Activated effector memory CD4-positive, alpha-beta T cell treated with Interleukin-2 at 50 U/mL for 16 hours (primary cell): ENCODE measurements at places on chromosomes 1 and 21.

DNA sequence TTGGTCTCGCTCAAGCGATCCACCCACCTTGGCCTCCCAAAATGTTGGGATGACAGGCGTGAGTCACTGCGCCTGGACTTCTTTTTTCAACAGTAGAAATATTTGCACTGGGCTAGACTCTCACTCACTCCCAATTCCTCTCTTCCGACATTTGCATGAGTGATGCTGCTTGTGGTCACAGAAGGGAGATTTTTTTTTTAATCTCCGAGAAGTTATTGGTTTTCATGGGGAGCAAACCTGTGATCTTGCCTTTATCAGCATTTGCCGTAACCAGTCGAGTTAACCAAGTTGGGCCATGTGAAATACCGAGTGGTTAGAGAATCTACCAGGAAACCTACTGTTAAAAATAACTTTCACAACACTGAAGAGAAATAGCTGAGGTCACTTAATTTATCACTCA is 21.1 kb downstream of the ERG start:
- DNase-seq, result no peak

- DNase-seq, result no peak
These were observed 319.6 kb downstream of the FAM72C start for GRCh38 chr1:143652187-143652586.

DNA sequence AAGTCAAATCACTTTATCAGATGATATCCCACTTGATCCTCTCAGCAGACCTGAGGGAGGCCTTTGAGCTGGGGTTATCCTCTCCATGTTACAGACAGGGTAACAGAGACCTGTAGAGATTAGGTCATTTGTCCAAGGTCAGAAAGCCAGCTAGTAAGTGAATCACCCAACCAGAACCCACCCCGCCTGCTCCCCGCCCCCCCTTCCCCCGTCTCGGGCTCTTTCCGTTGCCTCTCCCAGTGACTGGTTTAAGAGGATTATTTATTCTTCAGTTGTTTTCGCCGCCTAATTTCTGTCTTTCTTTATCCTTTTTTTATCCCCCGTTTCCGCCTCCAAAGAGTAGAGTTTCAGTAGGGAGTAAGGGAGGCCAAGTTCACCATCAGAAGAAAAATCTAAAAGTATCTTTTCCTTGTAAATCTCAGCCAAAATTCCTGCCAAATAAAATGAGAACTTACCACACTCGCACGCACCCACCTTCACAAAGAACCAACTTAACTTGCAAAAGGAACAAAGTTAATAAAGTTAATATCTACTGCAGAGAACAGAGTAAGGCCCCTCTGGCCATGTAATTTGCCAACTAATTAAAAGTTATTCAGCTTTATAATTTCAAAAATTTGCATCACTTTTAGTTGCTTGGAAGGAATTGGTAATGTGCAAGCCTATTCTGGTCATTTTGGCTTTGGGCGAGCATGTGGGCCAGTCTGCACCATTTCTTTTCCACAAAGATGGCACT is 76.8 kb upstream of the TRABD2B start:
- DNase-seq, result no peak

- DNase-seq, result no peak
These were observed 8.4 kb upstream of the PRMT2 start for GRCh38 chr21:46626975-46627501.

- no peak for DNase-seq
These were observed 128.4 kb upstream of the USP25 start for GRCh38 chr21:15601390-15601789.

DNA sequence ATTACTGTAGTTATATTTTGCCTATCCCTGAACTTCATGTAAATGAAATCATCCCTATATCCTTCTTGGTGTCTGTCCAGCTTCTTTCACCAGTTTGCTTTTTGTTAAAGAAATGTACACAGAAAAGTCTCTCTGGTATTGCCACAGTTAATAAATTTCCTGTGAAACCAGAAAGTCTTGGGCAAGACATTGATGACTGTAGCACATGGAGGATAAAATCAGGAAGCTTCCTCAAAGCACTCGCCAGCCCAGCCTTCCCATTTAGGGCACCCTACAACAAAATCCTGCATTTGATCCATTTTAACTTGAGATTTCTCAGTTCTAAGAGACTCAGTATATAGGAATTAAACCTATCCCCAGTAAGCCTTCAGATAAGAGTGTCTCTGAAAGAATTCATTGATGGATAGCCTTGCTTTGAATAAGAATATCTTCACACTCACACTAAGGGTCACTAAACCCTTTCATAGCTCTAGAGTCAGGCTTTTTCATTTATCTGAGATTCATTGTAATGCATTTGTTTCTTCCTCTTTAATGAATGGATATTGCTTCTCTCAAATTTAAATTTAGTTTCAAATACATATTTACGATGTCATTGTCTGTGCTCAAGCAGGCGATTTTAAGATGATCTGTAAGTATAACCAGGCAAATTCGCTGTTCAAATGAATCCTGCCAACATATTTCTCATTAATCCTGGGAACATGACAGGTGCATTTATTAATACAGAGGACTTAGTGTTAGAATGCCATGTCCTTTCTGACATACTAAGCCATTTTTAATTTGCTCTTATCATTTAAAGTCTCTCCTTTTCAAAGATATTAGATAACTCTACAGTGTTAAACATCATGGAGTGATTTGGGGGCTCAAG is 153.1 kb downstream of the GRIK1 start:
- DNase-seq, result no peak

DNA sequence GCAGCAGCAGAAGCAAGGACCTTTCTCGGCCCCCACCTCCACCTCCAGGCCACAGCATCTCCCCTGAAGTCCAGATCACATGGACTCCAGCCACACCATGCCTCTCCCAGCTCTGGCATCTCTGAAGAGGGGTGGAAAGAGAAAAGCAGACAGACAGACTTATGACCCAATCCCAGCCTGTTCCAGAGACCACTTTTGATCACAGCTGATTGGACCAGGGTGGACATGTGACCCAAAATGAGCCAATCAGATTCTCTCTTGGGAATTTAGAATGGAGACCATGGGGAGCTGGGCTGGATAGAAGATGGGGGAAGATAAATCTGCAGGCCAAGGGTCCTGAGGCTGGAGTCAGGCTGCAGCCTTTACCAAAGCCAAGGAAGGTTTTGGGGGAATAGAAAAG is 16.4 kb downstream of the HTR1D start:
- DNase-seq, result no peak

- no peak for DNase-seq
These were observed 29.4 kb downstream of the SPATA17 start for GRCh38 chr1:217660353-217661062.

DNA sequence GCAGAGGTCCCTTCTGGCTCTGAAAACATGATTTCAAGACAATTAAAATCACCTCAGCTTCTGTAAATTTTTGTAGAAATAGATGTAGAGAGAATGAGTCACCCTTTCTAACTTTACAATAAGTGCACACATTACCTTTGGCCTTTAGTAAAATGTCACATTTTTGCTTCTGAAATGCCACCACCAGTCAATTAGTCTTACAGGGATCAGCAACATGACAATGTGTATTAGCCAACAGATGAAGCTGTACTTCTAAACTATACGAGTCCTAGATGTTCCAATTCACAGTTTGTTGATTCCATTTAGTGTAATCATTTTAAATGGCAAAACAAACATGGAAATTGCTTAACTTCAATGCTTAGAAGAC is 23.1 kb downstream of the C21orf91 start:
- no peak for DNase-seq

GRCh38 chr1:199759268-199759730 is 268.2 kb upstream of the NR5A2 start:
- DNase-seq, result no peak

DNA sequence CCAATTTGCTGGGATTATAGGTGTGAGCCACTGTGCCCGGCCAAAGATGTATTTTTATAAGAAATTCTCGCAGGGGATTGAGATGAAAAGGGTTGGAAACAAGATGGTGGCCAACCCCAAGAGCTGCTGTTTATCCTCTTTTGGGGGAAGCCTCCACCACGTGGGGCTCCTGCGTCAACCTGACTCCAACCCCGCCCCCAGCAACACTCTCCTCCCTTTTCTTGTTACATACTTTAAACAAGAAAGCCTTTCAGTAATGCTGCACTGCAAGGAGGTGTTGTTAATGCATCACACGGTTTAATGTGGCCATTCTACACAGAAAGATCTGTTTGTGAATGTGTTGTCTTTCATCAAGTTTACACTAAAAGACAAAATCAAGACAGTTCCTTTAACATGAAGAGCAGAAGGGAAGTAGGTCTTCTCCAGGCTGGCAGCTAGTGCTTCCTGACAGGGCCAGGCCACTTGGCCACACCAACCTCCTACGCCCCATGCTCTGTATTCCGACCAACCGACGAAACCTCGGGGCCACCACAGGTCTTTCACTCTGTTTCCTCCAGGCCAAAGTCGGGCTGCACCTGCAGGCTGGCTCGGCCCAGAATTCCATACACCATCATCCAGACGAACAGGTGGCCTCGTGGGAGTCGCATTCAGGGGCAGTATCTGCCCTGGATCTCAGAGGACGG is 25.9 kb downstream of the C2CD2 start:
- DNase-seq, result no peak

DNA sequence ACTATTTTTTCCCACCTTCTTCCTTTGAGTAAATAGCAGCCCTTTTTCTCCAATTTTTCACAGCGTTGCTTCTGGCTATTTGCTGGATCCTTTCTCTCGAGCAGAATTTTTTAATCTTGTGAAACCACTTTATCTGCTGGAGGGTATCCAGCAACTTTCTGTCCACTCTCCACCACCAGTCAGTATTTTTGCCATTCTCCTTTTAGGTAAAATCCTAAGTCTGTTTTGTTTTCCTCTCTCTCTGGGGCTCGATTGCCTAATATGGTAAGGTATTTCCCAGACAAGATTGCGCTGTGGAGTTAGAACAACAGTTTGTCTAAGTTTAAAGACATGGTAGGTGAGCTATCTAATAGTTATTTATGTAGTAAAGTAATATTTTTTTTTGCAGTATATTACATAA is 156.9 kb downstream of the PPP1R12B start:
- no peak for DNase-seq

DNA sequence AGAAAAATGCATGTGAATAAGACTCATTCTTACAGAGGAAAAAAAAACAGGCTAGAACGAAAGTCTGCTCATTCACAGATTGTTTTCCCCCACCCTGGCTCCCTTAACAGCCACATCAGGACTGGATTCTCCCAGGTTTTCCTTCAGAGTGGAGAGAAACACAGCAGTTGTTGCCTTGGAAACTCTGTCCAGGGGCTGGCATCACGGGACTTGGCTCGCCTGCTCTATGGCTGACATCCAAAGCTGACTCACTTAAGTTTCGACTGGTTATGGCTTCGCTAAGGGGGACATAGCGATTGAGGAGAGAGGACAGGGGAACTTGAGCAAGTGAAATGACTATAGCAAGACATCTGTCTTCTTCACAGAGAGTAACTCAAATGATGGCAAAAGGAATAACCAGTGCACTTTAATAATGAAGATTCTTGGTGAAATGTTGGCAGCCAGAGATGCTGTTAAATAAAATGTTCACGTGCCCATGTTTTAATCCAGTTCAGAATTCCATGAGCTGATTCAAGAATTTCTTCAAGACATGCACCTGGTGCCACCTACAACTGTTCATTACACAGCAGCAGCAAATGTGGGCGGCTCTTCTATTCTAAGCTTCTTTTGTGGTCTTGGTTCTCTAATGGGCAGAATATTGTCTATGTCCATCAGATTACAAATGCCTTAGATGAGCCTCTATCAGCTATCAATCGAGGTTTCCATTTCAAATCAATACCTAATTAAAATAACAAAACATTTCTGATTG is 21.8 kb downstream of the MIS18A start:
- DNase-seq, result no peak

GRCh38 chr1:170592591-170593111 is 60.7 kb downstream of the GORAB start:
- DNase-seq, result no peak

- no peak for DNase-seq
These were observed 47.1 kb upstream of the IRF2BP2 start for GRCh38 chr1:234656944-234657654.

- no peak for DNase-seq
These were observed 7.5 kb downstream of the NGF start for GRCh38 chr1:115330480-115331013.

- no peak for DNase-seq
These were observed 103.8 kb downstream of the LRRC7 start for GRCh38 chr1:69671363-69672010.

GRCh38 chr1:101698681-101699080 is 298.0 kb downstream of the OLFM3 start:
- DNase-seq, result no peak

DNA sequence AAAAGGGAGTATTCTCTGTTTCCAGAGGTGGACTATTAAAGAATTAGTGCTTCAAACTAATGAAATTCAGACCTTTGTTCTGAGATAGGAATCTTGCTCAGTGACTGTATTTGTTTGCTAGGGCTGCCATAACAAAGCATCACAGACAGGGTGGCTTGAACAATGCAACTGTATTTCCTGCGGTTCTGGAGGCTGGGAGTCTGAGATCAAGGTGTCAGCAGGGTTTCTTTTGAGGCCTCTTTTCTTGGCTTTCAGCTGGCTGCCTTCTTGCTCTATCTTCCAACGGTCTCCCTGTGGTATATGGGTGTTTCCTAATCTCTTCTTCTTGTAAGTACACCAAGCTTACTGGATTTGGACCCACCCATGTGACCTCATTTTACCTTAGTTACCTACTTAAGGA is 264.6 kb upstream of the PROX1 start:
- no peak for DNase-seq

DNA sequence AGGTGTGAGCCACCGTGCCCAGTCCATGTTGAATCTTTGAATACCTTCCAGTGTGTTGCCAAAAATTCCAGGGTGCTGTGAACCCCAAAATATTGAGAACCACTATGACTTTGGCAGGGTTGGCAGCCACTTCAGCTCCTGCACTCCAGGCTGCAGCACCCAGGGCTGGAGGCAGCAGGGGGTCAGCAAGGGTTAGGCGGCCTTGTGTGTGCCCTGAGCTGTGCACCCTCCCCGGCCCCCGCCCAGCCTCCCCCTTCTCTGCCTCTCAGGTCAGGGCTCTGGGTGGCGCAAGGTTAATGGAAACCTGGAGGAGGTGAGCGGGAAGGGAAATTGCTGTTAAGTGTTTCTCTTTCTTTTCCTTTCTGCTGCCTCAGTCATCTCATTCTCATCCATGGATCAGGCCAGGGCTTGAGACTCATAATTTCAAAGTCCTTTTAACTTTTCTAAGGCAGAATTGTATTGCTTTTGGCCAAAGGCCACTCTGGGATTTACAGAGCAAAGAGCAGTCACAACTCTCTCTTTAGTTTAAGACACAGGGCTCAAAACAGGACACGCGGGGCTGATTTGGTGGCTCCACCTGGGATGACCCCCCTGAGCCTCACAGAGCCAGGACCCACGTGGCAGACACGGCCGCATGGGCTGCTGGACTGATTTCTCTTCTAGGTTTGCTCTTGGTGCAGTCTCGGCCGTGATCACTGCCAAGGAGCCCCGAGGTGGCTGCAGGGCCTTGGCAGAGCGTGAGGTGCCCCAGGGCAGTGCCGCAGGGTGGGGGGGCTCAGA is 212.3 kb downstream of the PTPRU start:
- no peak for DNase-seq

- no peak for DNase-seq
These were observed 59.9 kb downstream of the ZBTB17 start for GRCh38 chr1:15915991-15916390.

DNA sequence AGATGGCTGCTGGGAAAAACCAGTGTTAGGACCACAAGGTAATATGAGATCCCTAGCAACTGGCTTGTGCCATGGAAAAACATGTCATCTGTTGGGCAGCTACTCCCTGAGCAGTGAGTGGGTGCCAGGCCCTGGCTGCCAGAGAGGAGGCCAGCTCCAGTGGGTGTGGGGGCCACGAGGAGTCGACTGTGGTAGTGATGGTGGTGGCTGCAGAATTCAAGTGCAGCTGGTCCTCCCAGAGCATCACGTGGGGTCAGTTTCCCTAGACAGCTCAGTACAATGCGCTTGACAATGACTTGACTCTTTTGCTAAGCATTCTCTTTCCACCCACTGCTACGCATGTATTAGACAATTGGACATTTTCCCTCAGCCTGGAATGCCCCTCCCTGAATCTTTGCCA is 14.5 kb upstream of the CDC42 start:
- no peak for DNase-seq
